ENCODE measurements at places on chromosomes 1 and 21.

DNA sequence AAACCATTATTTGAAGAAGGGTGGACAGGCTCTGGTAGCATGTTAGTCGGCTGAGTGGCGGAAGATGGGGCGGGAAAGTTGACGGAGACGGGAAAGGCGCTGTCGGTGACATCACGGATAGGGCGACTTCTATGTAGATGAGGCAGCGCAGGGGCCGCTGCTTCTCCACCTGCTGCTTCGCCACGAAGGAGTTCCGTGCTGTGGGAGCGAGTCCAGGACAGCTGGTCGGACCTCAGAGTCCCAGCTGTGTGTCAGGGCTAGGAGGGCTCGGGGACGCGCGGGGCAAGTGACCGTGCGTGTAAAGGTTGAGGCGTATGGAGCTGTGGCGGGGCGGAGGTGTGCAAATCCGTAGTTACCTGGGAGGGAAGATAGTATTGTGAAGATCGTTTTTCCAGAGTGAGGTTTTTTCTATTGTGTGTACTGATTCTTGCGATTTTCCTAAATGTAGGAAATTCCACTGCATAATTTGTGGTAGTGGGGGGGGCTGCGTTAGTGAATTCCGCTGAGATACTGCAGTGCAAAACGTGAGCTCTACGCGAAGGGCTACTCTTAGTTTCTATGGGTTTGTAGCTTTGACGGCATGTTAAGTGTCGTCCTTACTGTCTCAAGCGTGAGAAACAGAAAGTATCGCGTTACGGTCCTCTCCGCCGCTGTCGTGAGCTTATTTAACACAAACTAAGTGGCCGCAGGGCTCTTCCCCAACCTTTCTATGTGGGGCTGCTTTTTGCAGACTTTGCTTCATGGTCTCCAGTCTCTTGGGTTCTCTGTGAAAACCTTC lies 111.2 kb upstream of the NBPF11 start:
- peak; percentile 79 for DNase-seq

GRCh38 chr1:203680765-203681164 lies 54.1 kb downstream of the ATP2B4 start:
- DNase-seq = no peak

- DNase-seq = no peak
These were observed 9.7 kb downstream of the SKI start for GRCh38 chr1:2237773-2238172.

- DNase-seq = no peak
These were observed 12.1 kb upstream of the SGIP1 start for GRCh38 chr1:66521721-66522365.

GRCh38 chr1:184399192-184399847 lies 12.5 kb downstream of the C1orf21 start:
- DNase-seq = no peak

- no peak for DNase-seq
These were observed 33.0 kb downstream of the DSCAM start for GRCh38 chr21:40813918-40814317.

- DNase-seq = no peak
These were observed at the start of gene SYT6 for GRCh38 chr1:114153261-114154145. Gene SYT6, minus strand, starts transcription at chr1:114153869. Its CDS starts 97 bp downstream, at chr1:114153772.

GRCh38 chr1:172863031-172863430 lies 187.7 kb downstream of the TNFSF18 start:
- no peak for DNase-seq
